Spinal cord (tissue), 10 donors: ENCODE measurements at places on chromosomes 11 and 22. TPM values are rescaled to one million over a fixed set of nuclear protein-coding genes. Genes with fewer than 3 reads are reported as not detected.

Gene SAC3D1
- 18.0 TPM for polyA plus RNA-seq

Gene PAX6
- 44.1 TPM for polyA plus RNA-seq

Gene OR52I1
- polyA plus RNA-seq = not detected

Gene ARHGAP42
- polyA plus RNA-seq = 25.4 TPM

Gene OR8G5
- not detected for polyA plus RNA-seq

Gene MLC1
- polyA plus RNA-seq = 353 TPM
